ENCODE measurements at places on chromosomes 4 and X.

GRCh38 chrX:149467920-149468319 is 37.2 kb downstream of the IDS start:
- no peak for DNase-seq

DNA sequence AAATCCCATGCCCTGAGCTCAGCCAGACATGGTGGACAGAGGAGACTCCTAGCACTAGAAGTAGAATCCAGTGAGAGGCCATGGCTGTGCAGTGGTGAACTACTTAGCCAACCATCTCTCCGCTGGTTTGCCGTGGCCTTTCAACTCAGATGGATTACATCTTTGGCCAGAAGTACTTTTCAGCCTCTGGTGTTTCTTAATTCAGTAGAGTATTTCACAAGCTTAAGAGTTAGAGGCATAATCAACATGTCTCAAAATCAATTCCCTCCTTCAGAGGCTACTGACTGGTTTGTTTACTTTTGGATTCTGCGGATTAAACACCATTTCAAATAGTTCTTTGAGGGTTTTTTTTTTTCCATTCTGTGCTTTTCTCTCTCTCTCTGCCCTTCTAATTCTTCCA is 91.1 kb upstream of the PGRMC2 start:
- no peak for DNase-seq

DNA sequence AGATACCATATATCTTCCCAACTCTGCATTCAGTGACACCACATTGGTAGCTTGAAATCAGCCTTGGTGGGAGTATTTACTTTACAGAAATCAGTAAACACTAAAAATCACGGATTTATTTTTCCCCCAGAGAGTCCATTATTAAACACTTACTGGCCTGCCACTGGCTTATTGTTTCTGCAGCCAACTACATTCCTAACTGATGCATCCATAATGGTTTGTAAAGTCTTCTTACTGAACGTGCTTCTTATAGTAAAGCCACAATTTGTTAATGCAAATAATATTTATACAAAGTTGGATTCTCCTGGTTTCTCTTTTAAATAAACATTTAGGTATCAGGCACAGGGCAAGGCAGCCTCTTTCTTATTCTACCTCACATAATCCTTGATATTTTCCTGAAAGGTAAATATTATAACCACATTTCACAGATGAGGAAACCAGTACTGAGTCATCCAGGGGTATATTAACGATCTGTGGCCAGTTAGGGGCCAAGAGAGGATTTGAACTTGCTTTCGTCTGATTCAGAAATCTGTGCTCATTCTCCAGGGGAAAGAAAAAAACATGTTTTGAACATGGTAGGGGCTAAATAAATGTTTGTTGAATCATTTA is 136.5 kb downstream of the RAB28 start:
- DNase-seq = no peak

DNA sequence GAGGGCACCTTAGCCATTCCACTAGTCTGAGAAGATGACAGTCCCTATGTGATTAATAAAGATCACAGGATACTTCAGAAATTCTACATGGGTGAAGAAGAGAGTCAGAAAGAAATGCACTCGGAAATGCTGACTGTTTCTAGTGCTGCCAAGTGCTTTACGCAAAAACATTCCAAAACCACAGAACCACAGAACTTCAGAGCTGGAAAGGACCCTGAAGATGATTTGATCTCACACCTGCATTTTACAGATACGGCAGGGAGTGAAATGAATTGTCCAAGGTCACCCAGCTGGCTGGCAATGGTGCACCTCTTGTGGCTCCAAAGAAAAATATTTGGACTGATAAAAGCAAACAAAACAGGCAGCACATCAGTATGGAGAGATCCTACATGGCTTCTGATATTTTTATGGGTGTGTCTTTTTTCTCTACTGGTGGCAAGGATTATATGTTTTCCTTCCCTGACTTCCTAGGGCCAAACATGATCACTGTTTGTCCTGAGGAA is 115.9 kb downstream of the MAML3 start:
- peak; percentile 34 for DNase-seq
